ENCODE measurements at places on chromosomes 3 and 15.

- peak; percentile 63 for DNase-seq
Measured at GRCh38 chr15:68817304-68818065, 3.2 kb downstream of the ANP32A start.

GRCh38 chr3:120396469-120396868 is 47.3 kb upstream of the LRRC58 start:
- no peak for DNase-seq

DNA sequence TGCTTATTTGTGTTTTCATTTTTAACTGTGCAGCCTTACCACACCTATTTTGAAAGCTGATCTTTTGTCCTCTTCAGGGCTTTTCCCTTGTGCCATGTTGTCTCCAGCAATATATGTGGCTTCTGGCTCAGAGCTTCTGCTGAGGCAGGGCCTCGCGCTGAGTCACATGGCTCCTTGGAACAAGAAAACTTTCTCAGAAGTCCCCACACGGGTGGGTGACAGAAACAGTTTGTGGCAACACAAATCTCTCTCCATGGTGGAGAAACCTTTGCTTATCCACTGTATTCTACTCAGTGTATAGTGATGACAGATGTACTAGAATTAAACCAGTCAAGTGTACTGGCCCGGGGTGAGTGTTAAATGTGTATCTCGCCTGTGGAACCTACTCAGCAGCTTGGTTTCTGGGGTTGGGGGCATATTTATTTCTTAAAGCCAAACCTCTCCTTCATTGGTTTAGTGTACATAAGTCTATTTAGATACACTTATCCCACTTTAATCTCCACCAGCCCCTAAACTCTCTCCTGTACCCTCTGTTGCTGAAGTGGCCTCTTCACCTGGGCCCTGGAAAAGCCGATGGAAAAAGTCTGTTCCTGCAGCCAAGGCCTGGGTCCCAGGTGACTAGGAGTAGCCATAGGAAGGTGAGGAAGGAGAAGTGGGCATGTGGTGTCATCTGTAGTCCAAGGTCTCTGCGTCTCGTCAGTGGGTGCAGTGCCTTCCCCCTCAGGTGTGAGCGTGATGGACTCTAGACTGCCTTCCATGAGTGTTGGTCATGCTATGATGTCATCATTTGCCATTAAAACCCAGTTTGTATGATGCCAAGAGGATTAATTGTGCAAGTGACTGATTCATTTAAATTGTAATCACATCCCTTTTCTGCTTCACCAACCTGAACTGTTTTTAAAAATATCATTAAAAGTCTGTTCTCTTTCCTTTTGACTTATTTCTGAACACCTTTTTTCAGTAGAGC is 3.2 kb upstream of the FBXL22 start:
- no peak for DNase-seq

GRCh38 chr15:56128081-56128480 is 115.6 kb downstream of the RFX7 start:
- no peak for DNase-seq

GRCh38 chr3:174220775-174221554 is 638.2 kb upstream of the NAALADL2 start:
- DNase-seq, result no peak

- DNase-seq, result no peak
Measured at GRCh38 chr3:161560008-161560637, 63.5 kb downstream of the OTOL1 start.

DNA sequence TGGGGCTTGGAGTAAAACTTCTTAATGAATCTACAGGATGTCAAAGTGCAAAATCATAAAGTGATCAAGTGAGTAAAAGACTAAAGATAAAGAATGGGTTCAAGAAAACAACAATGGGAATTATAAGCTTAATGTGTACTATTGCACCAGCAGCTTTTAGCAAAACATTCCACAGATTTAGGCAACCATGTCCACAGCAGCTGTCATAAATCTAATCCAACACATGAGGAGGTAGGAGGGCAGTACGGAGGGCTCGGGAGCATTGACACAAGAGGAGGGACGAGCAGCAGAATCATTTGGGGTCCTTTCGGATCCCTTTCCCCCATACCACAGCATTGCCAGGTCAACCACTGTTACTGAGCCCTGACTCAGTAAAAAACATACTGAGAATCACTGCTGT is 464.3 kb upstream of the WNT5A start:
- DNase-seq, result no peak

- DNase-seq, result no peak
Measured at GRCh38 chr3:14458434-14459275, 56.2 kb downstream of the SLC6A6 start.

DNA sequence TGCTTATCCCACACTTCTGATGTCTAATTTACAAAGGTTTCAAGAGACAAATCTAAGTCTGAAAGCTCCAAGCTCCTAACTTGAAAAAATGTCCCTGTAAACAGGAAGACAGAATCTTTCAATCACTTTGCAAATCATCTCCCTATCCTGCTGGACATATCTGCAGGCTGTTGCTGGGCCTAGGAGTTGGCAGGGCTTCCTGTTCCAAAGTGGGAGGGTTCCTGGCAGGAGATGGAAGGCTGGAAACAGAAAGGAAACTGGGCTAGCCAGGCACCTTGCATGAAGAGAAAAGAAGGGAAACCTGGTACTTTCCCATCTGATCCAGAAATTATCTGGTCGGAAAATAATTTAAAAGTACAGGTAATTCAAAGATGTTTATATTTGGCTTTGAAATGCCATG is 227.3 kb upstream of the IL12A start:
- no peak for DNase-seq

DNA sequence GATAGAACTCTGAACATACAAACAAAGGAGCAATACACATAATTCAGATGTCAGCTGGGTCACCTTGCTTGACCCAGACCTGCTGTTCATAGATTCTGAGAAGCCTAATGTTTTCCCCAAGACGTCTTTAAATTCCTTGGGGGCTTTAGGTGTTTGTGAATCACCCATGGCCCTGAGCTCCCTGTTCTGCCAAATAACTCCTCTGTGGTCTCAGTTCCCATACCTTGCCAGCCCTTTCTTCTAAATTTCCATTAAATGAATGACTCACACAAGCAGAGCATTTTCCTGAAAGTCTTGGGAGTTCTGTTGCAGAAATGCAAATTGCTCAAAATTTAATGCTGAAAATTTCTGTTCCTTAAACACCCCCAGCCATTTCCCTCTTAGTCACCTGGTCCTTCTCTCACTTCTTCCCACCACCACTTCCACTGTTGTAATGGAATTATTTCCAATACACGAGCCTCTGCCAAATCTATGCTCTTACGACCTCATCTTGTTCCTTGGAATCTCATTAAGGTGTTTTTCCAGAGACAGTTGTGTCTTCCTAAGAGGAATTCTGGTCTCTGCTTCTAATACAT is 33.4 kb upstream of the PSMD6 start:
- no peak for DNase-seq

GRCh38 chr3:39383045-39383880 is at the start of gene SLC25A38:
Gene SLC25A38 (plus strand): TSS chr3:39383370. CDS start chr3:39383725, 355 bp downstream.
- peak; percentile 83 for DNase-seq

GRCh38 chr3:11705049-11705448 is 61.3 kb upstream of the VGLL4 start:
- no peak for DNase-seq

GRCh38 chr15:65310431-65311137 is 6.1 kb downstream of the RNU5B-1 start:
- no peak for DNase-seq

Measured in CD8-positive, alpha-beta memory T cell (primary cell).